Activated CD4-positive, alpha-beta memory T cell treated with anti-CD3 and anti-CD28 coated beads for 36 hours (primary cell): ENCODE measurements at places on chromosomes 4 and X.

GRCh38 chr4:77084019-77084639, 8.3 kb upstream of the CCNI start:
- no peak for DNase-seq

- no peak for DNase-seq
Measured at GRCh38 chrX:147875866-147876596, 35.7 kb upstream of the FMR1 start.

DNA sequence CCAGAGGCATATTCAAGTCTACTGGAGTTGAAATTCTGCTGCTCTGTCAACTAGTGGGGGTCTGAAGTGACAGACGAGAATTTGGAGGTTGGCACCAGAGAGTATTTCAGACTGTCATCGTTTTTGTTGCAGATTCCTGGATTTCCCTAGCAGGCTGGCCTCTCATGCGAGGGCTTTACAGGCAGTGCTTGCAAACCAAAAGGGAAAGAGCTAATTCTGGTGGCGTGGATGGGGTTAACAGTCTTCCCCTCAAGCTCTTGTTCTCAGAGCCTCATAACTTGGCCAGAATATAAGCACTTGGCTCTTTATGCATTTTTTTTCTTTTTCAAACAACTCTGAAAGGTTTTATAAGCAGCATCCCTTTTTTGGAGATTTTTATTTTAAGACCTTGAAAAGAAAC, at the start of gene SPARCL1:
SPARCL1 (minus strand) TSS at position 190 of the 400 bp plus-strand sequence. CDS start 29,802 bp downstream, outside the sequence.
- no peak for DNase-seq

- DNase-seq, result no peak
Measured at GRCh38 chrX:15158350-15158735, 111.5 kb downstream of the ASB9 start.

GRCh38 chr4:57039345-57039744, 60.6 kb downstream of the POLR2B start:
- no peak for DNase-seq

- no peak for DNase-seq
Measured at GRCh38 chrX:148854306-148854705, 353.9 kb downstream of the AFF2 start.

DNA sequence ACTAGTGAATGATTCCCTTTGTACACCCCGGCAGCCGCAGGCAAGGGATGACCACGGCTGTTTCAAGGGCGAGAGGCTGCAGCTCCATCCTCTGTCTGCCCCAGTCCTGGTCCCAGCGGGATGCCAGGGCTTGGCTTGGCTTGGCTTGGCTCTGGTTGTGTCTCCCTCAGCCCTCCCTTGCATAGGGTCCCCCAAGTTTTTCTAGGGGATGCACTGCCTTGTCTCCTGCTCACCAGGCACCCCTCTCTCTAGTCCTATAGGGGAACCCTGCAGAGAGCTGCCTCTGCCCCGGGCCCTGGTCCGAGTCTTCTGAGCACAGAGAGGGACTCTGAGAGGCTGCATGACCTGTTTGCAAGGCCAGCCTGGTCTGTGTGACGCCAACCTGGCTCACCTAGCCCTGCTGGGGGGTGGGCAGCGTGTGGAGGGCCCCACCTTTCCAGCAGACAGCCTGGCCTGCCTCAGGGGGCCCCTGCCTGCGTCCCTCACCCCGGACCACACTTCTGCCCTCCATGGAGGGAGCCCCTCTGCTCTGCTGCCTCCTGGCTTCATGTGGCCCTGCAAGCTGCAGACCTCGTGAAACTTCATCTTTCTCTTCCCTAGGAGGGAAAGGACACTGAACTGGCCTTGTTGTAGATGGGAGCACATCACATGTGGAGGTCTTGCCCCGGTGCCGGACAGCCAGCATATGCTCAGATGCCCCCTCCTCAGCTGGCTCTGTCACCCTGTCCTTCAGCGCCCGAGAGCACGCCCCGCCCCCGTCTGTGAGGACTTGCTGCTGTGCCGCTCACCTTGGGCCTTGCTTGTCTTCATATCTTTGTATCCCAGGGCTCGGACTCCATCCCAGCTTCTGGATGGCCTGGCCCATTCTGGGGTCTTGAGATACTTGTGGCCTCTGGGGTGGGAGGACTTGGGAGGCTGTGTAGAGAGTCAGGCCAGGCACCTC, 16.4 kb downstream of the SORCS2 start:
- DNase-seq, result no peak

- DNase-seq, result no peak
Measured at GRCh38 chr4:23455456-23456158, 434.2 kb downstream of the PPARGC1A start.

GRCh38 chr4:109134921-109135320, 167.5 kb downstream of the COL25A1 start:
- DNase-seq, result no peak

- no peak for DNase-seq
Measured at GRCh38 chrX:124274438-124275181, 57.9 kb upstream of the TEX13D start.

GRCh38 chr4:32112891-32113290, 1392.7 kb downstream of the PCDH7 start:
- DNase-seq, result no peak
